ENCODE measurements at places on chromosomes 3 and 15.

- DNase-seq = no peak
Measured at GRCh38 chr3:157573281-157573680, 70.1 kb upstream of the VEPH1 start.

DNA sequence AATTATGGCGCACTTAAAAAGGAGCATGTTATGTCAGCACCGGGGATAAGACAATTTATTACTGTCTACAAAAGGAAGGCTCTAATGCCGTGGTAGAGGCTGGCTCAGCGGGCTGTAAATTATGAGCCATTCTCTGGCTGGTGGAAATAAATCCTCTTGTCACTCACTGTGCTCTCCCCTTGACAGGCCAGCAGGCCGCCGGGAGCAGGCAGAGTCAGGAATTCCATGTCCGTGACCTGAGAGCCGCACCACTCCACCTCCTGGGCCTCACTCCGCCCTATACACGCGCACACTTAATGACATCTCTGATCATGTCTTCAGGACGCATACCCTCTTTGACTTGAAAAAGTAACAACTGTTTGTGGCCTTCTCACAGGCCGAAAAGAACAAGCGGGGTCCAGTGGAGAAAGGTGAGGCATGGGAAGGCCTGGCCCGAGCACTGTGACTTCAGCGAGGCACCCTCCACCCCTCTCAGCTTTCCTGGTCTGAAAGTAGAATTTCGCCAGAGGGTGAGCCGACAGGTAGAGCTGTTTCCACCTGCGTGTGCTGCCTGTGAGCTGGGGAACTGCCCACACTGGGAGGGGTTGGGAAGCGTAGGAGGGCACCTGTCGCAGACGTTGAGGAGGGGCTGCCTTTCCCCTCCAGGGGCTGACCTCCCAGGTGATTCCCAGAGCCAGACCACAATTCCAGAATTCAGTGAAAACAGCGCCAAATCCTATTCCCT is 13.2 kb upstream of the PCSK6 start:
- DNase-seq = no peak

GRCh38 chr3:31022716-31023115 is 128.3 kb upstream of the GADL1 start:
- DNase-seq = no peak

DNA sequence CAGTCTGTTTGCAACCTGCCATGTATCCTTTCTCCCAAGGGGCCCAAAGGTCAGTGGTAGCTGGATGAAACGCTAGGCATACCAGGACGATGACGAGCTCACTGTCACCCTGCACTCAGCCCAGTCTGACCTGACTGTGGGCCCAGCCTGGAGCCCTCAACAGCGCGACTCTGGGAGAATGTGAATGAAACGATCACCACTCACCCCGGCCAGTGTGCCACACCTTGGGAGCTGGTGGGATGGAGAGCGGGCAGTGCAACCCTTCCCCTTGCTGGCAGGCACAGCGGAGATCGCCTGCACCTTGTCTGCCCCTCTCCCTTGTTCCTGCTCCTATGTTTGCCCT is 27.2 kb downstream of the SRPRB start:
- no peak for DNase-seq

- peak; percentile 81 for DNase-seq
Measured at GRCh38 chr3:197711973-197712707, 24.6 kb downstream of the RUBCN start.

- no peak for DNase-seq
Measured at GRCh38 chr3:111796566-111796965, 62.5 kb upstream of the PHLDB2 start.

DNA sequence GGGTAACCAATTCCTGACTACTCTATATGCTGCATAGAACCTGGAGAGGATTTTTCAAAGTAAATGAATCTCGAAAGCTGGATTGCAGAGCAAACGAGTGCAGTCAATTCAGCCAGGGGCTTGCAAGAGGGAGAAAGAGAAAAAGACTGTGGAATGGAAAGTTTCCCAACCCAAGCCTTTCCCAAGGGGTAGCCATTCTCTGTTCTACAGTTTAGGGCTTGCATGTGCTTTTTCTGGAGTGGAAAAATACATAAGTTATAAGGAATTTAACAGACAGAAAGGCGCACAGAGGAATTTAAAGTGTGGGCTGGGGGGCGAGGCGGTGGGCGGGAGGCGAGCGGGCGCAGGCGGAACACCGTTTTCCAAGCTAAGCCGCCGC is 511 bp upstream of the RARB start:
- DNase-seq = no peak

DNA sequence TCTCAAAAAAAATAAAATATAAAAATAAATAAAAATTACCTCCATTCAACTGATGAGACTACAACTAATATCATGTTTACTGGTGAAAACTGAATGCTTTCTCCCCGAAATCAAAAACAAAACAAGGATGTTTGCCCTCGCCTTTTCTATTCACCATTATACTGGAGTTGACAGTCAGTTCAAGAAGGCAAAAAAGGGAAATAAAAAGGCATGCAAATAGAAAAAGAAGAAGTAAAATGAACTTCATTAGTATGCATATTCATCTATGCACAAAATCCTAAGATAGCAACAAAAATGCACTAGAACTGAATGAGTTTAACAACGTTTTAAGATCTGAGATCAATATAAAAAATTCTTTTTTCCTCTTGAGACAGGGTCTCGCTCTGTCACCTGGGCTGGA is 72.7 kb upstream of the FAM174B start:
- no peak for DNase-seq

DNA sequence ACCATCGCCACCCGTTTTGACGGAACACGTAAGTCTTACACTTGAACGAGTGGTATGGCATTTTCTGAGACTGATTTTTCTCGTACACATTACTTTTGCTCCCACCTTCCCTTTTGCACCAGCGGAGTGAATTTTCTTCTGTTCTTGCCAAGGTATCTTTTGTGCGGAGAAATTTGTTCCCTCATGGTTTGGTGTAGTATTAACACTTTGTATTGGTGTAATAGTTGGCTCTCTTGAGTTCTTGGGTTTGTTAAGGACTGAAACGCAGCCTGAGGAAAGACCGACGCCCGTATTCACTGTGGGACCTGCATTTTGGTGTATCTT is 420 bp downstream of the KCNH8 start:
- DNase-seq = no peak

DNA sequence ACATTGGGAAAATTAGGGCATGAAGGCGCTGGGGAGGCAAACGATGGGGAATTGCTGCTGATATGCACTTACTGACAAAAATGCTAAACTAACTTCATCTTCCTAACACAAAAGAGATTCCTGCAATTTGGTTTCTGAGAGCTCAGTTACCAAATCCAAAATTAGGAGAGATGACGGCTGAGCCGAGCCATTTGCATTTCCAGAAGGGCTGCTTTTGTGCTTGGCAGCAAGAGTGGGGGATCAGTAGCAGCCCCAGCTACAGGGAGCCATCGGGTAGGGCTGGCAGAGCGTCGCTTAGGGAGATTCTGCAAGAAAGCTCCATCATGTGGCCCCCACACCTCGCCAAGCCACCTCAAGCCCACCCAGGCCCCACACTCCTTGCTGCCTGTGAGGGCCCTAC is 16.1 kb upstream of the DUSP7 start:
- no peak for DNase-seq

DNA sequence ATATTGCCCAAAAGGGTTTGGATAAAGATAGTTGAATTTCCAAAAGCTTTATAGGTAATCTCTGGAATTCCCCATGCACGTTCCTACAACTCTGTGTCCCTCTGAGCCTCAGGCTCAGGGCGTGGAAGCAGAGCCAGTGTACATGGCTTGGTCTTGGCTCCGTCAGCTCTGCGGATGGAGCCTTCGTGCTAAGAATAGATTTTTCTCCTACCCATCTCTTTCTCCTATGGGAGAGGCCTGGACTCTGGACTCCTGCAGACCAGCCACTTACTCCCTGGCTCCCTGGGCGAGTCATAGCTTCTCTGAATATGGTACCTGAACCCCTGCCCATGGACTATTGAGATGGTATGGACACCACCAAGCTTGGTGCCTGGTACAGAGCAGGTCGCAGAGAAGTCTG is 99.9 kb downstream of the EEFSEC start:
- no peak for DNase-seq

GRCh38 chr3:113223475-113224281 is 12.3 kb downstream of the BOC start:
- DNase-seq = no peak

DNA sequence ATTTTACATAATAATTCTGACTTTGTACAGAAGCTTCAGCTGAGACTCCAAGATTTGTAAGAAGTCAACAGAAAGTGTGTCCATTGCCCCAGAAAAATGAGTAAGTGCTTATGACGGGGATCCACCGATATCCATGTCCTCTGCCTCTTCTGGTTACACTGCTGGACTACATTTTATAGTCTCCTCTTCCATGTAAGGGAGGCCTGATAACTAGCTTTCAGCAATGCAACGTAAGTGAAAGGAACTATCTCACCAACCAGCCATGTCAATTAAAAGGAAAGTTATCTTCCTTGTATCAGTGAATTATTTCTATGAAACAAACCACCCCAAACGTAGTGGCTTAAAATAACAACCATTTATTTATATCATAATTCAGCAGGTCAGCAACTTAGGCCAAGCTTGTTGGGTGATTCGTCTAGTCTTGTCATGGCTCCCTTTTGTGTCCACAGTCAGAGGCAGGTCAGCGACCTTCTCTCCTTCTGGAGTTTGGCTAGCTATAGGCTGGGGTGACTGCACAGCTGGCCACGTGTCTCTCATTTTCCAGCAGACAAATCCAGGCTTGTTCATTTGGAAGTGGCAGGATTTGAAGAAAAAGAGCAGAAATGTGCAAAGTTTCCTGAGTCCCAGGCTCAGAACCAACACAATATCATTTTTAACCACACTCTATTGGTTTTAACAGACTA is 44.9 kb downstream of the TRIM69 start:
- no peak for DNase-seq

- no peak for DNase-seq
Measured at GRCh38 chr3:182671942-182672341, 121.4 kb upstream of the ATP11B start.

GRCh38 chr3:72102112-72102616 is 317.2 kb upstream of the PROK2 start:
- no peak for DNase-seq

DNA sequence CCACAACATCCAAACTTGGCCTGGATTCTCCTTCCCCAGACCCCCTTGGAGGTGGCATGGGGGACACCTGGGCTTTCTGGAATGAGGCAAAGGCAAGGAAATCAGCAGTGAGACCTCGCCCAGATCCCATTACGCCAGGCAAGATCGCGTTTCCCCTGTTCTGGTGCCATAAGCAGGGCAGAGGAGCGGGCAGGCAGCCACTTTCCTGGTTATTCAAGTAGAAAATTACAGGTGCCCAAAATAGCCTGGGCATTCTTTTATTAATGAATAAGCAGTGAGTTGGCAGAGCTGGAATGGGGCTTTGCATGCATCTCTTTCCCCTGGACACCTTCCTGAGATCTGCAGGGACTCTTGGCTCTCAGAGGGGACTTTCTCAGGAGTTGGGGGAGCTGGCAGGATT is 31.5 kb upstream of the FAM107A start:
- no peak for DNase-seq

- DNase-seq = no peak
Measured at GRCh38 chr15:77487888-77488287, 67.2 kb downstream of the HMG20A start.

DNA sequence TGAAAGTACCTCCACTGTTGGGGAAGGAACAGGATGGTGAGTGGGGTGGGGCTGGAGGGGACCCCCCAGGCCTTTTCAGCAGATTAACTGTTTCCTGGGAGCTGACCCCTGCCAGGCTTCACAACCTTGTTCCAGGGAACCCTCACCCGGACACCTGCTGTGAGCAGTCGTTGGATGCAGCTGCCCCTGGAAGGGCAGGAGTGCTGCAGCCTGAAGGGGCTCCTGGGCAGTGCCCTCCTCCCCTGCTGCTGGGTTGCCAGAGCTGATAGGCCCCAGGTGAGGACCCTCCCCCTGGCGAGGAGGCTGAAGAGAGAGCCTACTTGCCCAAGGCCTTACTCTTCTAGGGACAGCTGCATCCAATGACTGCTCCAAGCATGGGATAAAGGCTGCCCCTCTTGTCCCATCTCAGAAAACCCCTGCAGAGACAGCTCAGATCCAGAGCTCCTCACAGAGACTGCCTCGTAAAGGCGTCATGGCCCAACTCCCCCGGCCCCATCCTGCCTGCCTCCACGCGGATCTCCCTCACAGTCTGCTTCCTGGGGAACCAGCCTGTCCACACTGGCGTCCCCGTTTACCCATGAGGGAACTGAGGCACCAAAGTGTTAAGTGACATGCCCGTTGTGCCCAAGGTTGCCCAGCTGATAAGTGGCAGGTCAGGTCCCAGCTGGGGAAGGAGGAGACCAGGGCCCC is 193.4 kb upstream of the LINGO1 start:
- no peak for DNase-seq

DNA sequence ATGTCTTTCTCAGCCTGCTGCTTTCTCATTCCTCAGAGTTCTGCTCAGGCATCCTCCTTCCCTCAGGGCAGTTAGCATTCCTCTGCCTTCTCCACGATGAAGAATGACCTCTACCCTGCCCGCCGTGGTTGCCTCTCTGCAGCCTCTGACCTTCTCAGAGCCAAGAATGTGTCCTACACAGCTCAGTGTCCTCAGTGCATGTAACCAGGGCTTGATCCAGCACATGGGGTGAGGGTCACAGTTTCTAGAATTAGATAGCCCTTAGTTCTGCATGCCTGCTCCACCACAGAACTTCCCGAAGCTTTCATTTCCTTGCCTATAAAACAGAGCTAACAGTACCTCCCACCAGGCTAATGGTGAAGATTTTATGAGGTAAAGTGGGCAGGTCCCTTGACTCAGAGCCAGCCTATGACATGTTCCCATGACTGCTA is 182.1 kb downstream of the CLSTN2 start:
- no peak for DNase-seq

DNA sequence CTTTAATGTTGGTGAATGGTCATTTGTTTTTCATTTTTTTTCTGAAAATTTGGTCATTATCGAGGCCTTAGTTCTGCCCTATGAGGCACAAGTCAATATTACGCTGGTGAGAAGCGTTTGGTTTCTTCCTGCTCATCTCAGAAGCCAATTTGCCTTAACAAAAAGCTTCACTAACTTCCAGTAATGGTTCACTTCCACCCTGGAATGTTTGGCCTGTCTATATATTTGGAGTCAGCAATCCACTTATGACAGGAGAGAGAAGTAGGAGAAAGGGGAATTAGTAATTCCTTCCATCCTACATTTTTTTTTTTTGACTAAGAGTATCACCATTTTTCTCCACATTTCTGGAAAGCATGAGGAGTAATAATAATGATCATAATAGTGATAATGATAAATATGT is 124.4 kb downstream of the DIPK2A start:
- no peak for DNase-seq

GRCh38 chr3:39473452-39474125 is 6.1 kb downstream of the MOBP start:
- no peak for DNase-seq

- no peak for DNase-seq
Measured at GRCh38 chr3:16840101-16840424, 44.7 kb upstream of the PLCL2 start.
